ENCODE measurements at places on chromosomes 1 and 21.

- no peak for DNase-seq
Observed at GRCh38 chr21:42440187-42440792, 36.6 kb downstream of the UBASH3A start.

- no peak for DNase-seq
Observed at GRCh38 chr1:94001397-94002045, 92.3 kb upstream of the GCLM start.

GRCh38 chr1:178093494-178093950 lies 382 bp upstream of the RASAL2 start:
- peak; percentile 95 for DNase-seq

- DNase-seq, result no peak
Observed at GRCh38 chr1:54305906-54306514, 100.2 kb downstream of the SSBP3 start.

DNA sequence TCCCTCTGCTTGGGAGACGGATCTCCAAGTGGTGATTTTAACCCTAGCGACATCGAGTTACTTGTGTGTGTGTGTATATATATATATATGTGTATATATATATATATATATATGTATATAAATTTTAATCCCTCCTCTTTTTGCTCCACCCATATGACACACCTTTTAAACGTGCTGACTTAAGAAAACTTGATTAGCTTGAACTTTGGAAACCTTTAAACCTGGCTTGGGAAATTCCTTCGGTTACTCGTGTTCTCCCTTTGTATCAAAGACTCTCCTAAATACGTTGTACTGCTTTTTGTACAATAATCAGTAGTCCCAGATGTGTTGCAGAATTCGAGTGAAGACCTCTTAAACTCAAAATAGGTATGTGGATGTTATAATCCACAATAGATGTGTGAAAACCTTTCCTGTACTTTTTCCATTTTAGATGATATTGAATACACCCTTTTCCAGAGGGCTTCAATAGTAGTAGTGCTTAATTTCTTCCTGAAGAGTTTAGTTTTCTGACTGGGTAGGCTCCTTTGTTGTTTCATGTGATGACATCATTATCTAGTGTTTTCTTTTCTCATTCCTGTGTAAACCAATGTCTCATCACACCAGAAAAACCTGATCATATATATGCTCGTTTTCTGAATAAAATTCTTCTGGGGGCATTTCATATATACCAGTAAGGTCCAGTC lies 1.4 kb downstream of the RNF11 start:
- no peak for DNase-seq

- no peak for DNase-seq
Observed at GRCh38 chr21:45971616-45972352, 9.8 kb upstream of the COL6A1 start.

GRCh38 chr1:101408212-101409042 lies 171.6 kb downstream of the S1PR1 start:
- no peak for DNase-seq

All from cerebellar cortex (tissue), 1 donor.